A673 (cell line): ENCODE measurements at places on chromosomes 7 and 10. TPM values are rescaled to one million over a fixed set of nuclear protein-coding genes. Genes with fewer than 3 reads are reported as not detected.

DNA sequence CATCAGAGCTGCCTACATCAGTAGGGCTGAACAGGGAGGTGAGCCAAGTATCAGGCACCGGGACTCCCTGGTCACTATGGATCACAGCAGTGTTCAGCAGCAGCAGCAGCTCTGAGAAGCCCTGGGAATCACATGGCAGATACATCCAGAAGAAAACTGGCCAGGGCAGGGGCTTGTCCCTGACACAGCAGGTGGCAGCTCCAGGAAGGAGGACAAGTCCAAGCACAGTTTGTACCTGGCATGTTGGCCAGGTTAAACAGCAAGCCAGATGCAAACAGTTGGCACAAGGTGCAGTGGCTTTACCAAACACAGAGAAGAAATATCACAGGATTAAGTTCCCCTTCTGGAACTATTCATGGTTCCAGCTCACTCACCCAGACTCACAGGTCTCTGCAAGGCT lies 139.4 kb downstream of the KCNMA1 start:
- no peak overlapping the region for H3K27ac ChIP-seq
- no peak overlapping the region for H3K4me3 ChIP-seq
- H3K4me1 ChIP-seq, result no peaks in the 10 kb centered on the region
- DNase-seq, result no peak

- H3K4me1 ChIP-seq, result no peaks in the 10 kb centered on the region
- DNase-seq, result no peak
- no peak overlapping the region for H3K27ac ChIP-seq
These were observed 213.6 kb upstream of the TBX20 start for GRCh38 chr7:35467456-35467978.

- no peak overlapping the region for H3K27ac ChIP-seq
- H3K36me3 ChIP-seq, result no peaks in the 10 kb centered on the region
- peak; percentile 44 for DNase-seq
- H3K27me3 ChIP-seq, result peaks cover 67% of the 10 kb centered on the region
- H3K4me3 ChIP-seq, result no peak overlapping the region
- H3K4me1 ChIP-seq, result peaks cover 7% of the 10 kb centered on the region
These were observed 14.2 kb upstream of the ODAD2 start for GRCh38 chr10:28012990-28013515.

EIF5AL1 gene
- 2.7 and 3.1 TPM in 2 replicates for total RNA-seq

TAS2R41 gene
- not detected in 2 replicates for total RNA-seq

GRCh38 chr10:22927166-22927565 lies 687 bp upstream of the ARMC3 start:
- no peak overlapping the region for H3K4me3 ChIP-seq
- H3K27ac ChIP-seq, result no peak overlapping the region
- DNase-seq, result no peak
- H3K27me3 ChIP-seq, result peaks cover 6% of the 10 kb centered on the region
- peaks cover 3% of the 10 kb centered on the region for H3K4me1 ChIP-seq
- H3K36me3 ChIP-seq, result no peaks in the 10 kb centered on the region

NRCAM gene
- total RNA-seq, result 43.4 and 45.7 TPM in 2 replicates

- no peaks in the 10 kb centered on the region for H3K27me3 ChIP-seq
- no peak for DNase-seq
- H3K4me1 ChIP-seq, result no peaks in the 10 kb centered on the region
- no peak overlapping the region for H3K4me3 ChIP-seq
These were observed 72.6 kb downstream of the JAZF1 start for GRCh38 chr7:28107960-28108359.

DNA sequence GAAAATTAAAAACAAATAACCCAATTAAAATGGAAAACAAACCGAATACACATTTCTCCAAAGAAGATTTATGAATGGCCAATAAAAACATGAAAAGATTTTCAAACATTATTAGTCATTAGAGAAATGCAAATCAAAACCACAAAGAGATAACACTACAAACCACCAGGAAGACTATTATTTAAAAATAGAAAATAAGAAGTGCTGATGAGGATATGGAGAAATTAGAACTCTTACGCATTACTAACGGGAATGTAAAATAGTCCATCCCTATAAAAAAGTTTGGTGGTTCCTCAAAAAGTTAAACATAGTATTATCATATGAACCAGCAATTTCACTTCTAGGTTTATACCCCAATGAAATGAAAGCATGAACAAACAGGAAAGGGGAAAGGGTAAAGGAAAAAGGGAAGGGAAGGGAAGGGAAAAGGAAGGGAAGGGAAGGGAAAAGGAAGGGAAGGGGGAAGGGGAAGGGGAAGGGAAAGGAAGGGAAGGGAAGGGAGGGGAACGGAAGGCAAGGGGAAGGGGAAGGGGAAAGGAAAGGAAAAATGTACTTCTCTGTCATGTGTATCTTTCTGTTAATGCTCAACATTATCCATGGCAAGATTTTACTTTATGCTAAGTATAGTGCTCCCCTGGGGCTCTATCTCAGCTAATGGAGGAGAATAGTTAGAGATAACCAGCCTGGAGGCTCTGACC lies 125.3 kb upstream of the RSU1 start:
- H3K27me3 ChIP-seq, result no peaks in the 10 kb centered on the region
- no peak overlapping the region for H3K4me3 ChIP-seq
- DNase-seq, result no peak
- peaks cover 35% of the 10 kb centered on the region for H3K4me1 ChIP-seq
- no peak overlapping the region for H3K27ac ChIP-seq
- H3K36me3 ChIP-seq, result no peaks in the 10 kb centered on the region

DNA sequence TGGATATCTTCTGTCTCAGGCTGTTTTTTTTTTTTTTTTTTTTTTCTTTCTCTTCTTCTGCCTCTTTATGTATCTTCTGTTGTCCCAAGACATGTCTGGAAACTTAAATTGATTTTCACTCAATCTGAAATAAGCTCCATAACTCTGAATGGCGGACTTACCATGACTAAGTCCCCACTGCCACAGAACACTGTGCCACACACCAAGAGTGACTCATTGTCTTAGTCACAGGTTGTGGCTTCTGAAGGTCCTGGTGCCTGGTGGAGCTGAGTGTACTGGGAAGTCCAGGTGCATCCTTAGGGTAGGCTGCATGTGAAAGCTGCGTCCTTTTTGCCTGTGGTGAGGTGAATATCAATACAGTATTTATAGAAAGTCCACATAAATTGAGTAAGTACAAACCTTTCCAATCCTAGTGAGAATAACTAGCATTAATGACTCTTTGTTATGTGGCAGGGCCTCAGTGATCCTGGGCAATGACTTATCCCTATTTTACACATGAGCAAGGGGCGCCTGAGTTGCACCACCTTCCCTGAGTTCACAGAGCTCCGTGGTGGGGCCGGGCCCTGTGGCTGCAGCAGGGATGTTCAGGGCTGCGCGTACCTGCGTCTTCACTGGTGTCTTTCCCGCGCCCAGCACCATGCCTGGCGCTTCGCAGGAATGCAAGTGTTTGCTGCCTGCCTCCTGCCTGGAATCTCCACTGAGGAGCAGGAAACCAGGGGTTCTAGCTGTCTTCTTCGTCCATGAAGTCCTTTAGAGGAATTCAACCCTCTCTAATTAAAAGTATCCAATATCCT lies 4.3 kb downstream of the PFKP start:
- no peak for DNase-seq
- H3K4me3 ChIP-seq, result no peak overlapping the region
- H3K4me1 ChIP-seq, result peaks cover 6% of the 10 kb centered on the region
- H3K27ac ChIP-seq, result no peak overlapping the region

DNA sequence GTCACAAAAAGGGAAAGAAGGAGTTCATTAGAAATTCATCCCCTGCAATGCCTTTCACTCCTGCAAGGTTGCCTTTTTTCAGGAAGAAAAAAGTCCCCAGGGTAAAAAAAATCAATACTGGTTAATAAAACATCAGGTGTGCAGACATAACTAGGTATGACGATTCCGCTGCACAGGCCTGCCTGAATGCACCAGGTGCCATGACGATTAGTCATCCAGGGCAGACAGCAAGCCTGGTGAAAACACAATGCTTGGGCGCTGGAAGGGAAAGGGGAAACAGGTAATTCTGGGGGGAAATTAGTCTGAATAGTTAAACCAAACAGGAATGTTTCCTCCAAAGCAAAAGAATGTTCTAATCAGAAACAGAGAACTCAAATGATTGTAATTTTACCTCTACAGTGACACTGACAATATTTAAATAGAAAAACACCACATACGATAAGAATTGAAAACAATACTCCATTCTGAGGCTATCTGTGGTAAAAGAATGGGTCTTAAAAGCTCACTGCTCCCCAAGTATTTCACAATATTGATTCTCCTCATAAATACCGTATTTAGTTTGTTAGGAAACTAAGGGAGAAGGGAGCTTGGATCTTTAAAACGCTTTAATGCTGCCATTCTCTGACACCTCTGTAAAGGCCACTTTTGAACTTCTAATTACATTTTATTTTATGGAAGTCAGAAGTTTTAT lies 45.2 kb downstream of the VPS41 start:
- no peaks in the 10 kb centered on the region for H3K4me1 ChIP-seq
- H3K27ac ChIP-seq, result no peak overlapping the region
- no peaks in the 10 kb centered on the region for H3K27me3 ChIP-seq

PAPSS2 gene
- total RNA-seq, result 10.2 and 14.0 TPM in 2 replicates

GRCh38 chr7:157360483-157361025 lies 23.8 kb downstream of the DNAJB6 start:
- DNase-seq, result no peak
- no peaks in the 10 kb centered on the region for H3K27me3 ChIP-seq
- peaks cover 60% of the 10 kb centered on the region for H3K36me3 ChIP-seq
- no peak overlapping the region for H3K27ac ChIP-seq
- H3K4me1 ChIP-seq, result peaks cover 31% of the 10 kb centered on the region
